ENCODE measurements at places on chromosomes 12 and 14.

GRCh38 chr14:99185436-99186068, 86.4 kb downstream of the BCL11B start:
- no peaks in the 10 kb centered on the region for H3K36me3 ChIP-seq
- H3K4me1 ChIP-seq: no peaks in the 10 kb centered on the region
- no peak overlapping the region for H3K27ac ChIP-seq
- H3K27me3 ChIP-seq: peaks cover 79% of the 10 kb centered on the region

GRCh38 chr12:94819011-94819410, 168.7 kb upstream of the TMCC3 start:
- no peak overlapping the region for H3K4me3 ChIP-seq
- no peaks in the 10 kb centered on the region for H3K4me1 ChIP-seq
- no peaks in the 10 kb centered on the region for H3K27me3 ChIP-seq
- no peaks in the 10 kb centered on the region for H3K36me3 ChIP-seq
- no peak for DNase-seq

DNA sequence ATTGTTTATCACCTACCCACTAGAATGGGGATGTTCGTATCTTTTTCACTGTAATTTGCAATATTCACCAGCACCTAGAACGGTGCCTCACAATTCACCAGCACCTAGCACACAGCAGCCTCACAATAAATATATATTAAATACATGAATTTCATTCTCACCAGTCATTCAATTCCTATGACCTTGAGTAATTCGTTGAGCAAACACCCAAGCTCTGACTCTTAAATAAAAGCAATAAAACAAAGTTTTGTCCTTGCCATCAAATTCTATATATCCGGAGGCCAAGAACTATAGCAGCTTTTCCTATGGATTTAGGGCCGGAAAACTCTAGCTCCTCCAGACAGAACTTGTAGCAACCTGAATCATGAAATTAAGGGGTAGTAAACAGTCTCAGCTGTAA, 981 bp downstream of the VTI1B start:
- H3K4me3 ChIP-seq: peak overlapping the region; percentile 87
- DNase-seq: no peak
- peaks cover 17% of the 10 kb centered on the region for H3K4me1 ChIP-seq
- peaks cover 19% of the 10 kb centered on the region for H3K36me3 ChIP-seq
- H3K27me3 ChIP-seq: no peaks in the 10 kb centered on the region
- H3K27ac ChIP-seq: 0 out of 2 replicates have a peak overlapping the region, but pooled peaks have one; percentile 79

DNA sequence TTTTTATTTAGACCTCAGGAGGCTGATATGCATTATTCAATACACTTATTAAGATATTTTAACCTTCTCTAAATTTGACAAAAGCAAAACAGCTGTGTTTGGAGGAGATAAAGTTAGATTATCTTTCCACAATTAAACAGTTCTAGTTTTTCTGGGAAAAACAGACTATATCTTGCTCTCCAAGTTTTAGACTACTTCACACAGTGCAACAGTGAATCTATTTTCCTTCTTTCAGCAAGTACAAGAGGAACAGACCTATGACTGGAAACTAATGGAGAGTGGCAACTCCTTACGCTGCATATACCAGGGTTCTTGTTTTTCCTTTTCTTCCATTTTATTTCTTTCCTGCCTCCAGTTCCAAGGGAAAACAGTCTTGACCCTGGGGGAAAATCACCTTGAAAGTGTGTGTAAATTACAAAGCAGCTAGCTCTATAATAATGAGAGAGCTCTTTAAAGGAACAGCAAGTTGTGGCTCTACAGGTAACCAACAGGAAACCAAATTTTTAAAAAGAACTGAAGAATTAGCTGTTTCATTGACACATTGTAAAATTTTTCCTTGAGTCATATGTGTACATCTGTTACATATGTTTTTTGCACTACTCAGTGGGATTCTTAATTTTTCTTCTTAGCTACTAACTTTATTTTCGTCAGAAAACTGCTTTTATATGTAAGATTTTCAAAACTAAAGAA, 27.4 kb downstream of the DNM1L start:
- no peaks in the 10 kb centered on the region for H3K4me1 ChIP-seq
- H3K36me3 ChIP-seq: peaks cover 7% of the 10 kb centered on the region
- H3K4me3 ChIP-seq: no peak overlapping the region
- H3K27me3 ChIP-seq: no peaks in the 10 kb centered on the region
- H3K27ac ChIP-seq: no peak overlapping the region

- H3K36me3 ChIP-seq: peaks cover 50% of the 10 kb centered on the region
- H3K4me1 ChIP-seq: peaks cover 49% of the 10 kb centered on the region
- H3K27me3 ChIP-seq: no peaks in the 10 kb centered on the region
- peak overlapping the region; percentile 94 for H3K27ac ChIP-seq
- peak; percentile 48 for DNase-seq
- H3K4me3 ChIP-seq: peak overlapping the region; percentile 99
Observed at GRCh38 chr12:56722832-56723231, 2.3 kb downstream of the NACA start.

DNA sequence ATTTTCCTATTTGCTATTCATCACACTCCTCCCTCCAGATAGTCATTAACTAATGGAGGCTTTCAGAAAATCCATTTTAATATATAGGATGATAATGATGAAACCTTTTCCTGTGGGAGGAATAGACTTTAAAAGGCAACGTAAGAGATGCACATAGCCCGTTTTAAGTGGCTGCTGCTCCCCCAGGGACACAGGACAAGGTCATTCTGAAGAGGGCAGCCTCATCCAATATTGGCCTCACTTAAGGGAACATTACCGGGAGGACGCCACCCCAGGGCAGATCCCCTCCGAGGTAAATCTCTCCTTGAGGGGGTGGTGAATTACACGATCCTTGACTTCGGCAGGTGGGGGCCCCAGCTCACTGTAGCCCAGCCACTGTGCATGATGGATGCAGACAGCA, 131.9 kb downstream of the PIWIL1 start:
- peaks cover 58% of the 10 kb centered on the region for H3K27me3 ChIP-seq
- H3K4me1 ChIP-seq: no peaks in the 10 kb centered on the region
- no peaks in the 10 kb centered on the region for H3K36me3 ChIP-seq

GRCh38 chr14:33386781-33387180, 448.1 kb downstream of the NPAS3 start:
- DNase-seq: no peak
- no peaks in the 10 kb centered on the region for H3K36me3 ChIP-seq
- H3K4me3 ChIP-seq: no peak overlapping the region
- no peaks in the 10 kb centered on the region for H3K27me3 ChIP-seq

DNA sequence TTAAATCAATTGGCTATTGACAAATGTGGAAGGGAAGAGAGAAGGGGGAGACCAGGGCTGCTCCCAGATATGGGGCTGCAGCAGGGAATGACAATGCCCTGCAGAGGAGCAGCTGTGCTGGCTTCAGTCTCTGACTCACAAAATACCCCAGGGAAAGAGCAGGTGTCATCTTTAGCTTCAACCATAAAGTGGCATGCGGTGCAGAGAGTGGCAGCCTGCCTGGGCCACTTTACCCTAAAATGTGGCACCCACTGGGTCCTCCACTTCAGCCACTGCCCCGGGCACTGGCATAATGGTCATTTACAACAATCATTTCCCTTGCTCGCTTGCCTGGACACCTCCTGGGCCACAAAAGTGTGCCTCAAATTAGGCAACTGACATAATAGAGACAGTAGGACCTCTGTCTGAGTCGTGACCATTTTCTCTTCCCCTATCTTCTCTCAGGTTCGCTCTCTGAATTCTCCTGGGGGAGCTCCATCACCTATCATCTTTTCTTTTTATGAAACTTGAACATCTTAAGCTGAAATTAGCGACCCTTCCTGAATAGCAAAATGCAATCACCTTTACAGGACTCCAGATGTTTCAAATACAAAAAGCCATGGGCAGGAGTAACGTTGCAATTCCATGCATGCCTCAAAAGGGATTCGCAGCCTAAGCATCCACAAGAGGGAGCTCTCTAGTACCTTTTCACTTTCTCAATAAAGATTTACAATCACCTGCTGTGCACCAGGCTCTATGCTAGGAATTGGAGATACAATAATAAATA, 179.9 kb upstream of the ATF7IP start:
- 0 out of 2 replicates have a peak, but pooled peaks cover 7% of the 10 kb centered on the region for H3K4me1 ChIP-seq
- peak; percentile 39 for DNase-seq
- no peaks in the 10 kb centered on the region for H3K27me3 ChIP-seq
- H3K27ac ChIP-seq: no peak overlapping the region

DNA sequence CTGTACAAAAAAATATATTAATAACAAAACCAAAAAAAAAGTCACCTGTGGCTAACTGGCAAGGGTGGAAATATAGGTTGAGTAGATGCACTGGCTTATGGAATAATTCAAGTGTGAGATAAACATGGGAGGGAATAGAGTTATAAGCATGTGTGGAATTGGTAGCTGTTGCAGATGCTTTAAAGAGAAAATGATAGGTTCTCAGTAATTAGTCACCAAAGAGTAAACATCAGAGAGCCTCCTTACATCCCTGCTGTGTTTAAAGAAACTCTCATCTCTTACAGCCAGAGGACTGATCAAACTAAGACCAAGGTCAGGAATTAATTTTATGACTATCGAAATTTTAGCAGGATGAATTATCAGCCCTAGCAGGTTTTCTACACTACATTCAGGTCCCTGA, 70.5 kb downstream of the EGLN3 start:
- H3K4me3 ChIP-seq: no peak overlapping the region
- no peak for DNase-seq
- H3K27me3 ChIP-seq: no peaks in the 10 kb centered on the region

DNA sequence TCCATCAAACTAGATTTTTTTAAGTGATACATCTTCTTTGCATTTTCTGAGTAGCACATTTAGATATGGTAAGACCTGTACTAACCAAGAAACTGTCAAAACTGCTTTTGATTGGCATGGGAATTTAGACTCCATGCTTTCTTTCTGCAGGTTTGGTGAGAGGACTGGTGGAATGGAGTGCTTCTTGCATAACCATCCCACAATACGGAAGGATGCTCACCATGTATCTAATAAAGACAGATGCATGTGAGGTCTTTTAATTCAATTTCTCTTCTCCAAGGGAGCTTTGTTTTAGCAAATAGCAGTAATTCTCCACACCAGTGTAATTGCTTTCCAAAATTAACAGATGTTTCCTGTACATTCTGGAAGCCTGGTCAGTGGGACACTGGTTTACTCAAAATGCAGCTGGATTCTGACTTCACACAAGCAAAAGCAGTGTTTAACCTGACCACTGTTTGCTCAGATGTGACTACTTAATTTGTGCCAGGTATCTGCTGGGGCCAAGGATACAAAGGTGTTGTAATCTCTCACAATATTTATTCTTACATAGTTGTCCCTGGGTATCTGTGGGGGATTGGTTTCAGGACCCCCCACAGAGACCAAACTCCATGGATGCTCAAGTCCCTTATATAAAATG, 26.1 kb downstream of the FGD6 start:
- no peaks in the 10 kb centered on the region for H3K27me3 ChIP-seq
- H3K4me3 ChIP-seq: no peak overlapping the region
- DNase-seq: no peak
- no peaks in the 10 kb centered on the region for H3K36me3 ChIP-seq

- no peak overlapping the region for H3K4me3 ChIP-seq
- DNase-seq: no peak
- no peak overlapping the region for H3K27ac ChIP-seq
- no peaks in the 10 kb centered on the region for H3K27me3 ChIP-seq
- H3K4me1 ChIP-seq: no peaks in the 10 kb centered on the region
Observed at GRCh38 chr12:72578327-72578726, 306.2 kb downstream of the TRHDE start.

DNA sequence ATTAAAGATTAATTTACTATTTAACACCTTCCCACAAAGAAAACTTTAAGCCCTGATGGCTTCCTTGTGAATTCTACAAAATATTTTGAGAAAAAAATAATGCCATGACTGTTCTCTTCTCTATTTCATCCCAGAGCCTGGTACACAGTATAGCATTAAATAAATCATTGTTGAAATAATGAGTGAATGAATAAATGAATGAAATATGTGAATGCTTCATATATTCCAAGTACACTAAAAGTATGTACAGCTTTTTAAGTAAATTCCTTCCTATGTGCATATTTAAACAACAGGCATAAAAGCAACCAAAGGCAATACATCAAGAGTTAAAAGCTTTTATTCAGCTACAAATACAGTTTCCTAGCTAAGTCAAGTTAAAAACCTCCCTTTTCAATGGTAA, 144.9 kb upstream of the CCDC196 start:
- no peak overlapping the region for H3K27ac ChIP-seq
- no peak overlapping the region for H3K4me3 ChIP-seq
- no peak for DNase-seq
- H3K4me1 ChIP-seq: no peaks in the 10 kb centered on the region
- H3K27me3 ChIP-seq: no peaks in the 10 kb centered on the region
- H3K36me3 ChIP-seq: no peaks in the 10 kb centered on the region

DNA sequence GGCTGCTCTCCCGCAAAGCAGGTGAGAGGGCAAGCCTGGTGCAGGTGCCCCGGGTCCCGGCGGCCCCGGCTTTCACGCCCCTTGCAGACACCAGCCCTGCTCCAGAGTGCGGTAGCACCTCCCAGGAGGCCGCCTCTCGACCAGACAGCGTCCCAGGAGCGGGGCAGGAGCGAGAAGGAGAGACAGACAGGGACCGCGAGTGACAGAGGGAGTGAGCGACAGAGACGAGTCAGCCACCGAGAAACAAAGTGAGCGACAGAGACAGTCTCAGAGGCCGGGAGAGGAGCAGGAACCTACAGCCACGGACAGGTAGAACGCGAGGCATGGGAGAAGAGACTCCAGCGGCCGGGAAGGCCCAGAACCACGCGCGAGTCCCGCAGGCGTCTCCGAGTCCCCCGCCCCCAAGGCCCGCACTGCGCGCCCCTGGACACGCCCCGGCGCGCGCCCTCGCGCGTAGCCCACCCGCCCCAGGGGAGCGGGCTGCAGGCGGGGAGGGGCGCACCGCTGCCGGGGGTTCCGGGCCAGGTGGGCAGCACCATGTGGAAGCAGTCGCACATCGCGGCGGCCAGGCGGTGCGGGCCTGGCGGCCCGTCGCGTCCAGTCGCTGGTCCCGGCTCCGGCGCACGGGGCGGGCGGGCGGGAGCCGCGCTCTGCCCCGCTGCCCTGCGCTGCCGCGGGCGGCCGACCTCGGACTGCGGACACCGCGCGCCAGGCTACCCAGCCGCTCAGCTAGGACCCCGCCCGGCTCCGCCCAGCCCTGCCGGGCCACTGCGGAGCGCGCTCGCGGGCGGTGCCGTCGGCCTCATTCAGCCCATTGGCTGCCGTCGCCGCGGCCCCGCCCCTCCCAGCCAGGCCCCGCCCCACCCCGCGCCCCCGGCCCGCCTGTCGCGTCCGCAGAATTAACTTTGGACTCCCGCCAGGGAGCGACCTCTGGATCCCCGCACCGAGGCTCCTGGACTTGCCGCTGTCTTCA, at the start of gene AHNAK2:
Gene AHNAK2, minus strand, starts transcription at position 694 of the 973 bp plus-strand sequence. Its CDS starts 137 bp downstream, at position 557.
- H3K27me3 ChIP-seq: no peaks in the 10 kb centered on the region
- DNase-seq: peak; percentile 72
- H3K4me3 ChIP-seq: peak within 1 kb of the TSS; percentile 55
- H3K36me3 ChIP-seq: no peaks in the 10 kb centered on the region
- peaks cover 45% of the 10 kb centered on the region for H3K4me1 ChIP-seq
- no peak within 1 kb of the TSS for H3K27ac ChIP-seq

DNA sequence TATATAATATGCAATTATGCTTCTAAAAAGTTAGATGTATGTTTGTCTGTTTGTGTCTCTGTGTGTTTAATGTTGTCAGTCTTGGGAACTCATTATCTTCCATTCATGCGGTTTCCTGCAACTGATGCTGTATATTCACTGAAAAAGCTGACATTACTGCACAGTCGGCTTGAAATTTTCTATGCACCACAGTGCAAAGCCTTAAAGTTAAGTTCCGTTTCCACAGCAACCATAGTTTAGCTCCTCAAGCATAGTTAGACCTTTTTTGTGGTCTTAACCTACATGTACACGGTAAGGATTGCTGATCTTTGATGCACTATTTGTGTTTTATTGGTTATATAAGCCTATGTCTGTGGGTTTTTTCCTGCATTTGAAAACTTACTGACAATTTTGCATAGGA, 309.4 kb downstream of the KCNC2 start:
- H3K27me3 ChIP-seq: no peaks in the 10 kb centered on the region
- H3K4me3 ChIP-seq: no peak overlapping the region
- H3K4me1 ChIP-seq: no peaks in the 10 kb centered on the region
- no peak overlapping the region for H3K27ac ChIP-seq
- DNase-seq: no peak
- no peaks in the 10 kb centered on the region for H3K36me3 ChIP-seq

GRCh38 chr14:44657203-44657602, 150.1 kb upstream of the FSCB start:
- H3K36me3 ChIP-seq: no peaks in the 10 kb centered on the region
- no peak for DNase-seq

Measured in PC-9 (cell line).